ENCODE measurements at places on chromosomes 5 and 9.

GRCh38 chr9:2966565-2967300, 122.8 kb upstream of the PUM3 start:
- no peak for ATAC-seq

- ATAC-seq: no peak
Observed at GRCh38 chr5:157603333-157604190, 28.0 kb upstream of the ADAM19 start.

GRCh38 chr9:117265253-117265652, 149.6 kb downstream of the ASTN2 start:
- ATAC-seq: no peak

- ATAC-seq: peak; percentile 92
Observed at GRCh38 chr5:33148076-33148513, 292.7 kb upstream of the TARS1 start.

DNA sequence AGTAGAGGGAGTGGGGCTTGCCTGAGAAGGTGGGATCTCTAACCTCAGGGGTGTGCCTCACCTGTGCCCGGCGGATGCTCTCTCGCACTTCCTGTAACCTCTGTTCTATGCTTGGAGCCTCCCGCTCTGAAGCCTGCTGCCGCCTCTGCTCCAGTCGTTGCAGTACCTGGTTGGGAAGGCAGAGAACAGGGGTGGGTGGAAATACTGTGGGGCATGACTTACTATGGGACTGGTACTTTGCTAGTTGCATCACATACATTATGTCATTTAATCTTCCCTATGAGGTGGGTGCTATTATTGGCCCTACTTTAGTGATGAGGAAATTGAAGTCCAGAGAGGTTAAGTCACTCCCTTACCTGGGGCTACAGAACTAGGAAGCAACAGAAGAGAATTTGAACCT, 5.2 kb downstream of the FCHSD1 start:
- no peak for ATAC-seq

GRCh38 chr5:168807287-168807686, 228.1 kb upstream of the PANK3 start:
- ATAC-seq: no peak

GRCh38 chr5:88780736-88781135, 102.2 kb downstream of the MEF2C start:
- no peak for ATAC-seq

- ATAC-seq: no peak
Observed at GRCh38 chr5:60473654-60474053, 226.3 kb downstream of the DEPDC1B start.

- ATAC-seq: no peak
Observed at GRCh38 chr5:9440517-9440916, 105.4 kb downstream of the SEMA5A start.

DNA sequence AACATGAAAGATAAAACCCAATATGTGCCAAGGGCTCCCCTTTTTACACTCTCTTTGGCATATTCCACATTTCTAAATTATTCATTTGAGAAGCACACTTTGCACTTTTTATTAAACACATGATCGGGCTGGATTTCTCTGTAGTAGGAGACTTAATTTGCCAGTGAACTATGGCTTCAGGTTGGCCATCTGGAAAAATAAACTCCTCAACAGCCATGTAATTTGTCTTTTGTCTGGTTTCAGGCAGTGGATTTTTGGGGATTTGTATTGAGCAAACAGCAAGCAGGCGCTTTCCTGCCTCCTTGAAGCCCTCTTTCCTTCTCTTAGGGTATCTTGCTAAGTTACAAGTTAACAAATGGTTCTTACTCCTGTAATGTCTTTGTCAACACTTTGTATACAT, 73.0 kb upstream of the DMRTA1 start:
- no peak for ATAC-seq

GRCh38 chr5:76475936-76476335, 72.9 kb downstream of the IQGAP2 start:
- no peak for ATAC-seq

GRCh38 chr5:126395198-126395597, 28.0 kb upstream of the GRAMD2B start:
- no peak for ATAC-seq

DNA sequence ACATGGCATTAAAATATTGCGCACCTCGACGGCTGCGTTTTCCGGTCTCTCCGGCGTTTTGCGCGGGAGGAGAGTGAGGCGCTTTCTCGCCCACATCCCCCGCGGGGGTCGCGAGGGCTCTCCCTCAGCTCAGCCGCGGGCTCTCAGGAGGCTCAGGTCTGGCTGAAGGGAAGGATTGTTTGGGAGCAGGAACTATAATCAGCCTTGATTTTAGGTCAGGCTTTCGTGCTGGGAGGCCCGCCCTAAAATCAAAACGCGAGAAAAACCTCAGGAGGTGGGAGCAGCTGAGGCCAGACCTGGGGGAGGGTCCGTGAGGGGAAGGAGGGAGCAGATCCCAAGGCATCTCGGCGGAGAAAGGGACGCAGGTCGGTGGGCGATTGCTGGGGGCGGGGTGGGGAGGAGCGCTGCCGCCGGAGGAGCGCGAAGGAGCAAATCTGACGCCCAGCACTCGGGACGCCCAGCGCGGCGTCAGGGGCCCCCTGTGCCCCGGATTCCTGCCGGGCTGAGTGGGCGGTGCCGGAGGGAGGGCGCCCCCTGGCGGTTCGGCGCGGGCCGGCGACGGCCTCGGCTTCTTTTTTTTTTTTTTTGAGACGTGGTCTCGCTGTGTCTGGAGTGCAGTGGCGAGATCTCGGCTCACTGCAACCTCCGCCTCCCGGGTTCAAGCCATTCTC, 18.7 kb upstream of the RNF130 start:
- ATAC-seq: peak; percentile 90

DNA sequence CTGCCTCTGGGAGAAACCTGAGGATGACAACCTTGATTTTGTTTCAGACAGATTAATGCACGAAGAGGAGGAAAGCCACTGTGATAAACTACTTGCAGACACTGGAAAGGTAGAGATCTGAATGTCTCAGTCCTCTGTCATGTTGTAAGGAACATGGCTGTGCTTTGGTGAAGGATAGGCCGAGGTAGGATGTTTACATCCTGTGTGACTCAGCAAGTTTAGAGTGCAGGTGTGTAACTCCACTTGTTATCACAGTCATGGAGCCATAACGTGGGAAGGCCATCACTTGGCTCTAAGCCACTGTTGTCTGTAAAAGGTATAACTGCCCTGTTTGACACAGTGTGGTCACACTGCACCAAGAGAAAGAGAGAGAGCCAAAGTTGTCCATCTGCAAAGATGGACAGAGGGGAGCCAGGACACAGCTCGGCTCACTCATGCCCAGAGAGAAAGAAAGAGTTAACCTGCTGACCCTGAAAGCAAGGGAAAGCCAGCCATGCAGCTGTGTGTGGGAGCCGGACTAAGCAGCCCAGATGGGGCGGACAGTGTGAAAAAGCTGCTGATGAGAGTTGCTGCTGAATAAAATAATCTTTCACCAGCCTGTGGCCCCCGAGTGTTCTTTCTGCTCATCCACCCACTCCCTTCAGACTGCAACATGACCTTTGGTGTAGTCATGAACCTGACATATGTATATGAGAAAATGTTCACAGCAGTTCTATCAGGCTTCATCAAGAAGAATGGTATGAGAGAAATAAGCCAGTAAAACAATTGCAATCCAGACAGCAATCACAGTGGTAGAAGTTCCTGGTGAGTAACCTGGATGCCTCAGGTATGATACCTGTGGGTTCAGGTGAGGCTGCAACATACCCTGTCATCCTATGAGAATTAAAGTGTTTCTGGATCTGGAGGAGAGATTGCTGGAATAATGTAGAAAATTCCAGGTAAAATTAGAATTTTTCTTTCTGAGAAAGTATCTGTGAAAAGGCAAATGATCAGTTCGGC, 115.9 kb downstream of the TARS1 start:
- ATAC-seq: no peak

DNA sequence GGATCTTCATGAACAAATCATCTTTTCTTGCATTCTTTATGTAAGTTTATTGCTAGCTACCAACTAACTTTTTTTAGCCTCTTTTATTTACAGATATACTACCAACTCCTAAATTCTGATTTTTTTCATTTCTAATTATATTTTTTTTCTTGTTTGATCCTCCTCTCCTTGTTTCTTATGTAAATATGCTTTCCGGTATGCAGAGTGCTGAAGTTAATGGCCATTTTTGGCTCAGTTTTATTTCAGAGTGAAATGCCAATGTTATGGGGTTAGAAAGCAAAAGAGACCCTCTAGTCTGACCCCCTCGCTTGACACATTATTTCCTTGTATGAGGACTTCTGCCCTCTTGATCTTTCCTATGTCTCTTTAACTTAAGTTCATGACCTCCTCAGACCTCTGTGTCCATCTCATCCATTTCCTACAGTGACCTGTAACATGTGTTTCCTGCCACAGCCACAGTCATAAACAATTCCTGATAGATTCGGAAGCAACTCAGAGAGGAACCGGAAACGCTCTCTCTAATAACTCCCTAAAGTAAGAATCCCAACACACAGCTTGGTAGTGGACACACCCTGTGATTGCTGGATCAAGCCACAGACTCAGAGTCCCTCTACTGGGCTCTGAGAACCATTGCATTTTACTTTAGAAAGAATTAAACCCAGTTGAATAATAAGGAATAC, 42.9 kb upstream of the AFAP1L1 start:
- ATAC-seq: peak; percentile 96

DNA sequence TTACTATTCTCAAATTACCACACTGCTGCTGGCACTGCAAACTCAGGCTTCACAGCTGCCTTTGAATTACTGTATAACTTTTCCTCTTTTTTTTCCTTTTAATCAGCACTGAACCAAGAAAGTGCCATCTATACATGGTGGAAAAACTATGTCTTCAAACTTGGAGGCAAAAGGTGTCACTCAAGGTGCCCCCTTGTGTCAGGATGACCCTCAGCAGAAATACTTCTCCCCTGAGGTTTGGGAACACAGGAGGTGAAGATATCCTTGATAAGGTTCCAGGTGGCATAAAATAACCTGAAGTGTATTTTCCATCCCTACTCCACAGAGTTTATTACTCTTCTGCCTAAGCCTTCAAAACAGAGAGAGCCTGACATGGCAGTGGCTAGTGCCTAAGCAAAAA, 14.5 kb downstream of the FRMD3 start:
- ATAC-seq: no peak

DNA sequence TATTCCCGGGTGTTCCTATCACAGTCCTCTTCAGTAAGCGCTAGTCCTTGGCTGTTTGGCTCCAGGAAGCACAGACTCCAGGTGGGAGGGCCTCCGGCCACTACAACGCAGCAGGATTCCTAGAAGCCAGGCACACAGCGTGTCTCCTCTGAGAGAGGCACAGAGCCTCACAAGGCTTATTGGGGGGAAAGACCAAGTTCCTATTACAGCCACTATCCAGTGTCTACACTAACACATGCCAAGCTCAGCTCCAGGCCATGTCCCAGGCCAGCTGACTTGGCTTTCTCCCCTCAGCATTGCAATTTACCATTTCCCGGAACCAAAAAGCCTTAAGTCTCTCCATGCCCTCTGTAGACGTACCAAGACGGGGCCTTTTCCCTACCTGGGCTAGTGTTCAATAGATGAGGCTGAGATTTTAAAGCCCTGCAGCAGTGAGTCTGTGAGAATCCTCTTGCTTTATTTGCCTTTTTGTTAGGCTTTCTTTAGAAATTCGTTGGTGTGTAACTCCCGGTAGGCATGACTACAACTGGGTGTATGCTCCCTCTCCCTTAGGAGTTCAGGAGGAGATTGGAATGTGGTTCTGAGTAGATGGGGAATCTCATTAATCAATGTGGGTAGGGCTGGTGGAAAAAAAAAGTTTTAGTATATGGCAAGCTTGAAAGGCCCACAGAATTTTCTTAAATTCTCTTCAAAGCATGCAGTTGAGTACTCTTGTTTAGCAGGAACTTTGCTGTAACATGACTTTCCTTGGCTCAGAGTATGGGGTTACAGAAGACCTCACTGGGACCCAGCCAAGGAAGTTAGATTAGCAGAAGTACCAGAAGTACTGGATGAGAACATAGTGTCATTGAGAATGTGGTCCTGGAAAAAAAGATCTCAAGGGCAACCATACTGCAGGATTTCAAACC, 84.3 kb upstream of the SLC1A3 start:
- ATAC-seq: no peak

GRCh38 chr5:149697001-149697400, 33.1 kb upstream of the PPARGC1B start:
- ATAC-seq: no peak

- peak; percentile 70 for ATAC-seq
Observed at GRCh38 chr5:142600611-142601358, 85.1 kb downstream of the FGF1 start.

DNA sequence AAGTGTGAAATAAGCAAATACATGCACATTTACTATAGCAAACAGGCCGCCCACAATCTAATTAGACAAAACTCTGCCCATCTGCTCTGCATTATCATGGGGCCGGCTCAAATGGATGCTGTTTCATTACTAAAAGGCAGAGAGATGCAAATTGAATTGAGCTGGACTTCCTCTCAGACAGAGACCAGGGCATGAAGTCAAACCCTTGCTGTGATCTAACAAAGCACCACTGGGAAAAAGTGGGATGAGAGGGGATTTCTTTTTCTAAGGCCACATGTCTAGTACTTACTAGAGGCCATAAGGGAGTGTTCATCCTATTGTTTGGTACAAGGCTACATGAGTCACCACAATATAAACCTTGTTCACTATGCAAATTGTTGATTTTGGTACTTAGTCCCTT, 614.7 kb downstream of the ISL1 start:
- no peak for ATAC-seq

DNA sequence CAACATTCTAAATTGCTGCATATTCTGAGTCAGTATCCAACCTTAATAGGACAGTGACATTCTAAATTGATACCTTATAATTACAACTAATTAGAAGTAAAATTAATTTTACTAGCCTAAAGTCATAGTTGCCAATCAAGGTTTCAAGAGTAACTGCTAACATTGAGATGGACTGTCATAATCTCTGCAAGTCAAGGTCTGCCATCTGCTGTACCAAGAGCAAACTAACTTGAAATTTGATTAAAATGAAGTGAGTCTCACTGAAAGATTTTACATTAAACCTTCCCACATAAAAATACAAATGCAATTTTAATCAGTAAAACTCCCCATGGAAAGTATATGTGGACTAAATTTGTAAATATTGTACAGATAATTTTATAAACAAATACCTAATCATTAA, 235.3 kb downstream of the PRDM9 start:
- ATAC-seq: no peak

DNA sequence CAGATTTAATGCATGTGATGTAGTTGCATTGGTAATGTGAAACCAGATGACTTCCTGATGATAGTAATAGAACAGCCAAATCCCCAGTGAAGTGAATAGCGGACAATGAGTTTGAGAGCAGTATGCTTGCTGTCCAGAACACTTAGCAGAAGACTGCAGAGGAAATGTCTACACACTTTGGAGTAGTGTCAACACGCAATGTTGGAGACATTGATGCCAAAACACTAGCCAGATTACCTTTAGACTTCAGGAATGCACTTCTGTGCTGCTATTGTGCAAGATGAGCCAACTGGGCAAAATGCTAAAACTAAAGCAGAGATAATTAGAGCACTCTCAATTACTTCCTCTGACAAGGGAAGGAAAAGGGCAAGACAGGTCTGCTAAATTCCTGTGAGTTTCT, 176.7 kb downstream of the PRDM9 start:
- no peak for ATAC-seq

All from gastroesophageal sphincter (tissue), 4 donors.